ENCODE measurements at places on chromosomes 7 and 10.

DNA sequence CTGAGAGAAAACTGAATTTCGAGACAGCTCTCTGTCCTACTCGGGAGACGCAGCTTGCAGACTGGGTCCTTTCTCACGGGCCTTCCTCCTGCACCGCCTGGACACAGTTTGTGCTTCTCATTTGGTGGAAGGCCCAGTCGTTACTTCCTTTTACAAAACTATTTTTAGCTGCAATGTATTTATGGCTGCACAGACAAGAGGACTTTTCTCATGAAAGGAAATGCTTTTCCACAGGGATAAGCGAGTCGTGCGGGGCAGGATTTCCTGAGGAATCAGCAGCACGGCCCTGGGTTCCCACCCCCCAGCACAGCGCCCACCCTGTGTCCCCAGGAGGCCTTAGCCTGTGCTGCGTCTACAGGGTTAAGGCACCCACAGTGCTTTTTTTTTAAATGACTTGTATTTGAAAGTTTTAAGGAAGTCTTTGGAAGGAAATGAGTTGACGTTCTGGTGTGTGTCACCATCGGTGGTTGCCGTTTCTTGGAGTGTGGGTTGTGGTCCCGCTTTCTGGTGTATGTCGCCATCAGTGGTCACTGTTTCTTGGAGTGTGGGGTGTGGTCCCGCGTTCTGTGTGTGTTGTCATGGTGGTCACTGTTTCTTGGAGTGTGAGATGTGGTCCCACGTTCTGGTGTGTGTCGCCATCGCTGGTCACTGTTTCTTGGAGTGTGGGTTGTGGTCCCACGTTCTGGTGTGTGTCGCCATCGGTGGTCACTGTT, 50.9 kb downstream of the INPP5A start:
- peak; percentile 83 for DNase-seq

GRCh38 chr7:108372618-108373017, 83.6 kb downstream of the NRCAM start:
- no peak for DNase-seq

DNA sequence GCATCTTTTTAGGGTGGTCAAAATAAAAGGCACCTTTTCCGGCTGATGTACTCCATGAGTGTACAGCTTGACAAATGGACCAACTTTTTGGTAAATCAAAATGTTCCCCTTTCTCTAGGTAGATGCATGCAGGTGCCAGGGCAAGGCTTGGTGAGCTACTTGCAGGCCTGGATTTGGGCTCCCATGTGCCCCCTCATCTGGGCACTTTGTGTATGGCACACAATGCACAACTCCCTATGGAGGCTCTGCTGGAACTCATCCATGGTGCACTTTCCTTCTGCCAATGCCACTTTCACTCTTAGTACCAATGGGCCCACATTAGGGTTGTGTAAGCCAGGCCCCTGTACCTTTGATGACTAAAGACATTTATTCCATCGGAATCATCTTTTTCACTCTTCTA, 300.8 kb downstream of the SDHAF3 start:
- DNase-seq: peak; percentile 2

DNA sequence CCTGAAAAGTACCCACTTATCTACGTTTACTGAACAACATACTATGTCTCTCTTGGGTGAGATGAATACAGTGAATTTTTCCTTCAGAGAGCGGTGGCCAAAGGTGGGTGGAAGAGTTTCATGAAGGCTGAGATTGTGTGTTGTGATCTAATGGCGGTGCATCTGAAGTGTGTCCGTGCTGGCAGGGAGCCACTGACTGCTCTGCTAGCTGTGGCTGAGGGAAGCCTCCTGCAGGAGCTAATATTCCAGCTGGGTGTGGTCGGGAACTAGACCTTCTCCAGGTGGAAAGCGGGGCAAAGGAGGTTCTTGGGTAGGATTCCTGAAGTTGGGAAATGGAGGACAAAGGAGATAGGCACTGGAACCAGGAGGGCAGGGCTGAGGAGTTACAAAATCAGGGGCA, 69.2 kb upstream of the GRB10 start:
- no peak for DNase-seq

DNA sequence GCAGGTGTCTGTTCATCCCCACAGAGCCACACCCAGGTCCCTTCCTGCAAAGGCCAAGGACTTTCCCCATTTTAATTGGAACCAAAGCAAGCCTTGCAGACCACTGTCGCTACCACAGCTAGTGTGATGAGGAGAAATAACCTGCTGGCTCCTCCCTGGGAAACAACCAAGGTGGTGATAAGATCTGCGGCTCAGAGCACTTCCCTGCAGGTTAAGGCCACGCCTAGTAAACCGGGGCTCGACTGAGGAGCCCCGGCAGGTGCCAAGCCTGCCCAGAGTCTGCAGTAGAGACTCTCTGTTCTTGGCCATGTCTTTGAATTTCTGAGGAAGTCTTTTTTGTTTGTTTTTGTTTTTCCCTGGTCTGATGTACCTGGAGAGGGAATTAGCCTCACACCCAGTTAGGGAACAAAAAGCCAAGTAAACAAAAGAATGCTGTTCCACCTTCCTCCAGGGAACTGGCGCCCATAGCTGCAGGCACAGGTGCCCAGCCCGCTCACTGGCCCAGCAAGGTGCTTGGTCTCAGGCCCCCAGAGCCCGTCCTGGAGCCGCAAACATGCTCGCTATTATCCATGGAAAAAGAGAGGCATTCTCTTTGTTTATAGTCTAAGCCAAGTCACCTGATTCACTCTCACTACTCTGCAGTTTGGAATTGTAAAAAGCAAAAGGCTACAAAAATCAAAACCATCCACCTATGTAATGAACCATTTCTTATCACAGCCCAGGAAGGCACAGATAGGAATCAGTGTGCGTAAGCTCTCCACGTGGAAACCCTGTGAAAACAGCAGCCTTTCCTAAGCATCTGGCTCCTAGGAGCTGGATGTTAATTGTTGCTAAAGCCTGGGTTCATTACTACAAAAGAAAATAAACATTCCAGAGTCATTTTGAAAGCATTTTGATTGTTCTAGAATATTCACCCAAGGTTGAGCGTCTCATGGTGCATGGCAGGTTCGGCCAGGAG, 2.7 kb downstream of the GPR146 start:
- DNase-seq: no peak

DNA sequence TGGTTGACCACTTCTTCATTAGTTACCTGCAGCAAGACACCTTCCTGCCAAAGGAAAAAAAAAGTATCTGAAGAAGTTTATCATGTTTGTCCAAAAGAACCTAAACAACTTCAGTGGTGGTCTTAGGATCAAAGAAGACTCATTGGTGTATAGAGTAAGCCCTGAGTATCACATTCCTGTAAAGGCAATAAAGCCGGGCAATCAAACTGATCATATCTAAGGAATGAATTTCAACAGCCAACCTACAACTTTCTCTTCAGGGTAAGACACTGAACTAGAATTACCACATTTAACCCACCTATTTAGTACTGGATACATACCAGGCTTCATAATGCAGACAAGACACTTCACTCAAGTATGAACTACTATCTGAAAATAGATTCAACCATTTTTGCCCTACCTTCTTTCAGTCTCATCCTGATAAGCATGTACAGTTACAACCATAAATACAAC, 10.1 kb downstream of the HNRNPA2B1 start:
- DNase-seq: peak; percentile 25

DNA sequence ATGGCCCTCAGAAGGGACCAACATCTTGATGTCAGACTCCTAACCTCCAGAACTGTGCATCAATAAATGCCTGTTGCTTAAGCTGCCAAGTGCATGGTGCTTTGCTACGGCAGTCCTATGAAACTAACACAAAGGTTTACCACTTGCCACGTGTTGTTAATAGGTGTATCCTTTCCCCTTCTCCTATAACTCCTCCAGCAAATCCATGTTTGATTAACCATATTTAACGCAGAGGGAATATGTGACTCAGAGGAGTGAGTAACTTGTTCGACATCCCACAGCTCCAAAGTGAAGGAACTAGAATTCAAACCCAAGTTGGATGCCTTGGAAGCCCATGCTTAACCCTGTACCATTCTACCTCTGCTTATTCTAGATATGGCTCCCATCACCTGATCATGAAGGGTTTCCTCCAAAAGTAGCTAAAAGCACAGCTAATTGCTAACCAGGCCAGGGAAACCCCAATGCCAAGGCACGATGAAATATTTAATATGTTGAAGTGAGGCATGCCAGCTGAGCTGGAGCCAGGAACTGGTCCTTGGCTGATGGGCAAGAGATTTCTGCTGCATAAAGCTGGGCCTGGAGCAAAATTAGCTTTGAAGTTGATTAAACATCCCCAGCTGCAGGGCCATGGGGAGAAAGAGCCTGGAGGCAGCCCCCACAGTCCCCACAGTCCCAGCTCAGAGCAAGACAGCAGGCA, 131.9 kb downstream of the C10orf90 start:
- DNase-seq: no peak

DNA sequence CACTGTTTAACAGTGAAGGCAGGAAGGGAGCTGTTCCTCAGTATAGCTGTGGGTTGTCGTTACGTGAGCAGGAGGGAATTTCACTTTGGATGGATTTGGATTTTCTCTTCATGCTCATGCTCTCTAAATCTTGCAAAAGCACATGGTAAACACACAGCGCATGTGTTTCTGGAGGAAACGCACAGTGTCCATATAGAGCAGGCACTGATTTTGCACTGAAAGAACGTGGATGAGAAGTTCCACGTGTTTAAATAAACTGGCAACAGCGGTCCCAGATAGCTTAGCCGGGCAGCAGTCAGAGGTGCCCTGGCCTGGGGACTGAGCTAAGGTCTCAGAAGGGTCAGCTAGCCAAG, 188.6 kb downstream of the MGMT start:
- DNase-seq: no peak

GRCh38 chr7:47253650-47254080, 328.2 kb downstream of the TNS3 start:
- peak; percentile 43 for DNase-seq

DNA sequence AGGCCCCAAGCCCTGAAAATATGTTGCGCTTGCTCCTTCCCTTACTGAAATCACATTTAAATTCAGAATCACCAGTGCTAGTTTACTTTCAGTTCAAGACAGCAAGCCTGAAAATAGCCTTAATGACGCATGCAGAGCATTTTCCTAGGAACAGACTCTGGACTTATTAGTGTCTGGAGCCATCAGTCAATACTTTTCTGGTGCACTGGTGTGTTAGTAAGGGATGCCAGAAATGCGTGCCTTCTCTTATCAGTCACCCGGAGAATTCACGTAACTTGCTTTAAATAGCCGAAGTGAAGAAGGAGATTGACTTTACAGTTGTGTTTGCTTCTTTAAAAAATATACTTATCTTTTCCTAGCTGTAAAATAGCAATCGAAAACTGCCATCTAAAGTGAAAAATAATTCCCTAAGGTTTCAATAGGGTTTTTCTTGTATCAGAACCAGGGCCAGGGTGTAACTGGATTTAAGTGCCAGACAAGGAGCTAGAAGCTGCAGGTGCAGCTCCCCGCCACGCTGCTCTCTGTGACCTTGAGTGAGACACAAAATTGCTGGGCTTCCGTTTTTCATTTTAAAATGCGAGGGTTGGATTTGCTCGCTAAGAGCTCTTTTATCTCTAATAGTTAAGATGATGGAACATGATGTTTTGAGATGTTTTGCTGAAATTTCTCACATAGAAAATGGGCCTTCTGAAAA, 177.8 kb downstream of the NSUN6 start:
- no peak for DNase-seq

DNA sequence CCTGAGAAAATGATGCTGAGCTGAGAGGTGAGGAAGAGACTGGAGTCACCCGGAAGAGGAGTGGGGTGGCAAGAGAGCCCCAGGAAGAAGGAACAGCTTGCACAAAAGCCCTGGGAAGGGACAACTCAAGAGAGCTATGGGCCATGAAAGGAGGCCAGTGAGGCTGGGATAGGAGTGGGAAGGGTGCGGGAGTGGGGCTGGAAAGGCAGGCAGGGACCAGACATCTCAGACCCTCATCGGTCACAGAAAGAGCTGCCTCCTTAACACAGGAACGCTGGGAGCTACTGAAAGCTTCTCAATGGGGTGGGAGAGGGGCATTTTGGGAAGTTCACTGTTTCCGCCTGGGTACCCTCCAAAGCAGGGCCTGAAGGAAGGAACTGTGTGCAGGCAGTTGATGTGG, 122.0 kb upstream of the UNC5B start:
- DNase-seq: no peak

GRCh38 chr10:717458-717857, 28.0 kb upstream of the DIP2C start:
- no peak for DNase-seq

GRCh38 chr10:7520507-7521485, 110.0 kb upstream of the SFMBT2 start:
- no peak for DNase-seq

- DNase-seq: no peak
Observed at GRCh38 chr7:31073326-31074119, 21.4 kb downstream of the ADCYAP1R1 start.

Measured in hematopoietic multipotent progenitor cell treated with erythropoietin and hydrocortisone succinate and interleukin-3 and kit ligand, for 6 days (in vitro differentiated cells).